NAMALWA (cell line): ENCODE measurements at places on chromosomes 7 and 10.

DNA sequence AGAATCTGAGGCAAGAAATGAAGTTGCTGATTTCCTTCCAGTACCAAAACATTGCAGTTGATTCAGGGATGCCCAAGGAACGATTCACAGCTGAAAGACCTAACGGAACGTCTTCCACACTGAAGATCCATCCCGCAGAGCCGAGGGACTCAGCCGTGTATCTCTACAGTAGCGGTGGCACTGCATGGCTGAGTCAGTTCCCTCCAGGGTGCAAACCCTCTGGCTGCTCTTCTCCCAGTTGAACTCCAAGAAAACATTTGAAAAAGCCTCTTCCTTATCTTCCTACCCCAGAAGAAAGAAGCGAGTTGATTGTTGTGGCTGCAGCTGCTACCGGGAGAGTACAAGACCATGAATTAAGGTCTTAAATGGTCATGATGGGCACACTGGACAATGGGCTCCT, 147.1 kb upstream of the PRSS1 start:
- no peak for DNase-seq

- DNase-seq, result no peak
Observed at GRCh38 chr10:130300608-130301020, 164.4 kb downstream of the GLRX3 start.

DNA sequence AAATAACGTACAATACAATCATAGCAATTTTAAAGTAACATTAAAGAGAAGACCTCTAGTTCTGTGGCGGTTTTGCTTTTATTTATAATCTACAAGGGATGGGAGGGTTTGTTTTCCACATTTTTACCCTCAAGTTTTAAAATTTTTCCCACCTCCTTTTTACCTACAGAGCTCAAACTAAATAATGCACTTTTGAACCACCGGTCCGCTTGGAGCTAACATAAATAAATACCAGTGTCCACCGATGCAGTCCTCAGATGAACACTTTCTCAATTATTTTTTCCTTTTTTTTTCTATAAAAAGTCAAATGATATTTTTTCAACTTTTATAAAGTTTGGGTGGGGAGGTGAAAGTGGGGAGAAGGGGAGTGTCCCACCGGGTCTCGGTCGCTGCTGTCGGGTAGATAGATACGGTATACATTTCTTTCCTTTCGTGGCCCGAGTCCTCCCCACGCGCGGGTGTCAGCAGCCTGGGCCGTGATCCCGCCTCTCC, 3.3 kb downstream of the ZNF503 start:
- DNase-seq, result no peak

- DNase-seq, result no peak
Observed at GRCh38 chr10:31000867-31001266, 30.8 kb downstream of the ZNF438 start.

GRCh38 chr7:134022286-134022911, 104.7 kb upstream of the LRGUK start:
- no peak for DNase-seq

DNA sequence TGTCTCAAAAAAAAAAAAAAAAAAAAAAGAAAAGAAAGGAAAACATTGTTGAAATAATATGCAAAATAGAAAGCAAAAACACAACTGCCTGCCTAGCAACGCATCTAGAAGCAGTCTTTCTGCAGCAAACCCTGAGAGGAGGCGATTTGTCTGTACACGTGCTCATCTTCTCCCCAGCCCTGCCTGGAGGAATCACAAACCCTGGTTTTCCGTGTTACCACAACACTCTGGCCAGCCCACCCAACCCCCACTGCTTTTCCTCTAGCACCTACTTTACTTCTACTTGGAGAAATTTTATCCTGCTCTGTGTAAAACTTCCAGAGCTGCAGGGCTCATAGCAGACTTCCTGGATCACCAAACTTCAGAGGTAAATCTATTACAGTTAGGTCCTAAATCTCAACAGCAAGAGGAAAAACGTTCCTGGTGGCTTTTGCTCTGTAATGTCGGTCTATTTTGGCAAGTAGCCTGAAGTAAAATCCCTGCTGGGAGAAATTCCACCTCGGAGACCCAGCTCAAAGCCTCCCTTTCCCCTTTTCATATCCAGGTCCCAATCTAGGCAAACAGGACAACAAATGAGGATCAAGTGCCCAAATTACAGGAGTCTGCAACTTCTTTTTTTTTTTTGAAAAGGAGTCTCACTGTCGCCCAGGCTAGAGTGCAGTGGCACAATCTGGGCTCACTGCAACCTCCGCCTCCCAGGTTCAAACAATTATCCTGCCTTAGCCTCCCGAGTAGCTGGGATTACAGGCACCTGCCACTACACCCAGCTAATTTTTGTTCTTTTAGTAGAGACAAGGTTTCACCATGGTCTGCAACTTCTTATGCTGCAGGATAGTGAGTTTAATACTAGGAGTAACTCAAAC, 91.6 kb downstream of the DNMBP start:
- peak; percentile 21 for DNase-seq

DNA sequence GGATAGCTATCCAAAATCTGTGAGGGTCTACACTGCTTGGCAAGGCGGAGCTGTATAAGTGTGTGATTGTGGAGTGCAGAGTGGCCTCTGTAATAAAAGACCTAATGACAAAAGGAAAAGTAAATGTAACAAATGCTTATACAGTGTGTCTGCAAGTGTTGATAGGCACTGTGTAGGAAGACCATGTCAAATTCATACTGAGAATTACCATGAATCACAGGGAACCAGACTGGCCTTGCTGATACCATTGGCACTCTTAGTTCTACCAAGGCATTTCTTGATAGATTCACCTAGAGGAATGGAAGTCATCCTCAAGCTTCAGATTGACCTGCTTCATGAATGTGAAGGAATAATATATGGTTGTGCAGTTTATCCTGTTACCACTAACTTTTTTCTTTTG, 58.8 kb downstream of the CYCS start:
- DNase-seq, result no peak
